Bronchus fibroblast of lung (primary cell): ENCODE measurements at places on chromosomes 1 and 21. TPM values are rescaled to one million over a fixed set of nuclear protein-coding genes. Genes with fewer than 3 reads are reported as not detected.

Gene KANK4
- total RNA-seq = not detected in 2 replicates

Gene SPRR3
- total RNA-seq = not detected in 2 replicates

Gene LMOD1
- 2.2 and 2.4 TPM in 2 replicates for total RNA-seq

Gene PAX7
- not detected in 2 replicates for total RNA-seq

Gene LCE1D
- total RNA-seq = not detected in 2 replicates

Gene ESPN
- total RNA-seq = under 0.01 TPM in 1 of 2 replicates, not detected in the other

Gene OLIG2
- not detected in 2 replicates for total RNA-seq

Gene USH2A
- total RNA-seq = under 0.01 TPM in 1 of 2 replicates, not detected in the other

Gene PRAMEF26
- not detected in 2 replicates for total RNA-seq

Gene PACC1
- total RNA-seq = 9.8 and 10.8 TPM in 2 replicates

Gene C1QB
- total RNA-seq = not detected in 2 replicates
